ENCODE measurements at places on chromosomes 4 and X.

DNA sequence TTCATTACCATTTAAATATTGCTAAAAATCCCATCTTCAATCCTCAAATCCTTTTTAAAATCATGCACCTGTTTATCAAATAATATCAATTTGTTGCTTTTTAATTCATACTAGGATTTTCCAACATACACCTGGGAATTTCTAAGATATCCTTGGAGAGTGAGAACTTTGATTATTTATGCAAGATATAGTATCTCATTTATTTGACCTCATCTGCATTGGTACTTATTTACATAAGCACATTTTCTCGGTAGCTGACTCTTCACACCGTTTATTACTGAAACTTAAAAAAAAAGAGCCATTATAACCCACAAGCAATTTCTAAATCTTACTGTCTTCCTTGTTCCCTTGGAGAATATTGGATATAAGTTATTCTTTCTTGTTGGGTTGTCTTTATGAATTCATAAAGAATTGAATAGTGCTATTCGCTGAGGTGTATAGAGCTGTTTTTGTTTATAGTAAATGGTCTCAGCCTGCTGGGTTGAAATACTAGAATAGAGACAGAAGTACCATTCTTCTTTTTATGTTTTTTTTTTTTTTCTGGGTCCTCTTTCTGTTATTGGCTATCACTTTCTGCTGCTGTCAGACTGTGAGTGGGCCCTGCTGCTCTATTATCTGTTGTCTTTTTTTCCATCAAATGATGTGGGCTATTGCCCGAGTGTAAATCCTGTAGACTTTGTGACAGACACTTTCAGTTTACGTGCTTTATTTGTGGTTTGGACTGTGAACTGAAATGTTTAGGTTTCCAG lies 2.9 kb downstream of the UGT8 start:
- DNase-seq = no peak

GRCh38 chr4:182724414-182724813 lies 192.8 kb downstream of the DCTD start:
- no peak for DNase-seq

- no peak for DNase-seq
Measured at GRCh38 chrX:1322393-1322792, 14.2 kb upstream of the IL3RA start.

DNA sequence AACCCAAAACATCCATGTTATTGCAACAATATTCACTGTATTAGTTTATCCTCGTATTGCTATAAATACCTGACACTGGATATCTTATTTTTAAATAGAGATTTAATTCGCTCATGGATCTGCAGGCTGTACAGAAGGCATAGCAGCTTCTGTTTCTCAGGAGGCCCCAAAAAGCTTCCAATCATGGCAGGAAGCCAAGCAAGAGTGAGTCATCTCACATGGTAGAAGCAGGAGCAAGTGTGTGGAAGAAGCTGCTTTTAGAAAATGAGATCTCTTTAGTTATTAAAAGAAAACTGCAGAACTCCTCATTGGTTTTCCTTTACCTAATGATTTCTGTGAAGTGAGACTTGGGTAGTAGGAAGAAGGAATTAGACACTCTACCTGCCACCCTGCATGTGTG lies 16.4 kb downstream of the ZNF732 start:
- DNase-seq = no peak

- DNase-seq = no peak
Measured at GRCh38 chrX:50111742-50112141, 89.1 kb downstream of the AKAP4 start.

- DNase-seq = no peak
Measured at GRCh38 chrX:16188687-16189086, 21.4 kb downstream of the MAGEB17 start.

DNA sequence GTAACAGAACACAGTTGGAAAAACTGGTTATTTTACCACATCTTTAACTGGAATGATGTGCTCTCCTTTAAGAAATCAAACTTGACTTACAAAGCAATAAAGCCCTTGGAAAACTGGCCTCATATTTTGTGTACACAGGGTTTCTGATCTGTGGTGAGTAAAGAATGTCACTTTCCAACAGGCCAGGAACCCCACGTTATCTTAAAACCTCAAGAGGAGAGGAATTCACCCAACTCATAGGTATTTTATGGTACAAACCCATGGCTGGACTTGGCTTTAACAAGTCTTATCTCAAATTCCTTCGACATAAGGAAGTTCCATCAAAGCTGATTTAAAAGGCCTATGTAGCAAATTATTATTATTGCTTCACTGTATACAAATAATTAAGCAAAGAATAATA lies 1735.1 kb downstream of the PCDH7 start:
- no peak for DNase-seq

GRCh38 chrX:78452356-78452755 lies 124.9 kb upstream of the CYSLTR1 start:
- no peak for DNase-seq

GRCh38 chrX:131782646-131783045 lies 238.8 kb downstream of the OR13H1 start:
- no peak for DNase-seq

- DNase-seq = no peak
Measured at GRCh38 chr4:71604785-71605184, 179.1 kb downstream of the GC start.

DNA sequence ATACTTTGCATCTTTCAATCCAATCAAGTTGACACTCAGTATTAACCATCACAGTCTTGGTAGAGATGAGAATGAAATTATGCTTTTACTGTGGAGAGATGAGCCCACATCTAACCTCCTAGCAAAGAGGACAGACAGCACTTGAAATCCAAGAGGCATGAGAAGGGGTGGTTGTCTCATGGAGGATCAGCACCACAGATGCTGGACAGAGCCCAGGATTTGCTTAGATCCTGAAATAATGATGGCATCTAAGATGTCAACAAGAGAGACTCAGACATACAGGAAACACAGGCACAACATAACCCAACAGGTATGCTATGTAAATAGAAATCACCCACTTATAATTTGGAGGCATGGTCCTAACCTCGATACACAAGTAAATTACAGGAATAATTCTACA lies 74.3 kb upstream of the VCX2 start:
- DNase-seq = no peak

- DNase-seq = peak; percentile 64
Measured at GRCh38 chrX:134173541-134174272, 63.3 kb upstream of the CCDC160 start.

GRCh38 chr4:154526151-154526550 lies 24.0 kb downstream of the PLRG1 start:
- no peak for DNase-seq

- DNase-seq = no peak
Measured at GRCh38 chr4:140790765-140791164, 34.6 kb upstream of the TBC1D9 start.

DNA sequence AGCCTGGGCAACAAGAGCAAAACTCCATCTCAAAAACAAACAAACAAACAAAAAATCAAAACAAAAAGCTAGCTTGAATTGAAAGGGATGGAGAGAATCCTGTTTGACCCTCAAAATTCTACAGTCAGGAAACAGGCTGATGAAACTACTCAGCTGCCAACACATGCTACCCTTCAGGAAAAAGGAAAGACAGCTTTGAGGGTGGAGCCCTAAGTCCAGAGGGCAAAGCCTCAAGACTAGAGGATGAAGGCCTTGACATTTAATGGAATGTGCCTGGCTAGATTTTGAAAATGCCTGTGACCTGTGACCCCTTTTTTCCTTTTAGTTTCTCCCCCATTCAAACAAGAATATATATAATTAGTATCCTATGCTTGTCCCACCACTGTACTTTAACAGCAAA lies 27.1 kb downstream of the MORC4 start:
- no peak for DNase-seq

DNA sequence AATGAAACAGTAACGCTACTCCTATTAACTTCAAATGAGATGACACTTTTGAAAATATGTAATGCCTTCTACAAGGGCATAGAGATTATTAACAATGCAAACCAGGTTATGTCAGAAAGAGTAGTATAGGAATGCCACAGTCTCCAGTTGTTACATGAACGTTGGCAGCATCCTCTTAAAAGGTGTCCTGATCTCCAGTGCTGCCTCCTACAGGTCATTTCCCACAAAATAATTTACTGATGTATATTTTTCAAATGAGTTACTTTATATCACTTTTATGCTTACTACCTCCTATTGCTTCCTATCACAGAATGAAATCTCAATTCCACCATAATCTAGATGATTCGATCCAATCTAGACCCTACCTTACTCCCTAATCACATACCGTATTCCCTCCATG lies 195.2 kb upstream of the EPHA5 start:
- DNase-seq = no peak

GRCh38 chr4:188002751-188003150 lies 7.2 kb downstream of the ZFP42 start:
- DNase-seq = no peak

- no peak for DNase-seq
Measured at GRCh38 chr4:52711834-52712250, 39.4 kb downstream of the ERVMER34-1 start.

- no peak for DNase-seq
Measured at GRCh38 chr4:36348403-36348938, 67.1 kb downstream of the DTHD1 start.

DNA sequence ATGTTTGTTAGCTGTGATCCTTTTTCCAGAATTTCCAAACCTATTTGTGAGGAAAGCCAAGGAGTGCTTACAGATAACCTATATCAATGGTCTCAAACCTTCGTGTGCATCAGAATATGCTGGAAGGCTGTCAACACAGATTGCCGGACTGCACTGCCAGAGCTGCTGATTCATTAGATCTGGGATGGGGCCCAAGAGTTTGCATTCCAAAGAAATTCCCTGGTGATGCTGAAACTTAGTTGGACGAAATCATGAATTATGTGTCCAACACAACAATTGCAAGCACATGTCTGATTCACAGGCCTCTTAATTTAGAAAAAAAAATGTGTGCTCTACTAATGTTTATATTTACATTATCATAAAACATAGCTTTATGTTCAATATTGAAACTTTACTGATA lies 544.0 kb upstream of the AMOT start:
- DNase-seq = no peak

DNA sequence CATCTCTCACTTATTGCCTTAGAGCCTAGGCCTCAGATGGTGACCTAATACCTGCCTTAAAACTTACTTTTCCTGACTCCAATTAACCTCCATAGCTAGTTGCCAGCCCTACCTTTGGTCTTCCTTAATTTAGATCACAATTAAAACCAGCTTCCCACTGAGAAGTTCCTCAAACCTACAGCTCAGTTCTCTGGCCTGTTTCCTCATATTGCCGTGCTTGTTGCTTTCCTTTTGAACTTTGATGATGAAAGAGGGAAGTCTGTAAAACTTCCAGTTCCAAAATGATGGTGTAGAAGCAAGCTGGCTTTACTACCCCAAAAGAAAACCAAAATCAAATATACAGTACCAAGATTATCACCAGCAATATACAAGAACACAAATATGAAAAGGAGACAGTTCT lies 28.9 kb upstream of the CAMK2D start:
- no peak for DNase-seq

GRCh38 chr4:38534344-38535045 lies 129.5 kb upstream of the KLF3 start:
- DNase-seq = no peak

- no peak for DNase-seq
Measured at GRCh38 chrX:85503258-85504158, 124.0 kb upstream of the POF1B start.

Data from H9 (cell line).